ENCODE measurements at places on chromosomes 4 and X. TPM values are rescaled to one million over a fixed set of nuclear protein-coding genes. Genes with fewer than 3 reads are reported as not detected.

The TSPAN7 gene
- not detected for total RNA-seq

DNA sequence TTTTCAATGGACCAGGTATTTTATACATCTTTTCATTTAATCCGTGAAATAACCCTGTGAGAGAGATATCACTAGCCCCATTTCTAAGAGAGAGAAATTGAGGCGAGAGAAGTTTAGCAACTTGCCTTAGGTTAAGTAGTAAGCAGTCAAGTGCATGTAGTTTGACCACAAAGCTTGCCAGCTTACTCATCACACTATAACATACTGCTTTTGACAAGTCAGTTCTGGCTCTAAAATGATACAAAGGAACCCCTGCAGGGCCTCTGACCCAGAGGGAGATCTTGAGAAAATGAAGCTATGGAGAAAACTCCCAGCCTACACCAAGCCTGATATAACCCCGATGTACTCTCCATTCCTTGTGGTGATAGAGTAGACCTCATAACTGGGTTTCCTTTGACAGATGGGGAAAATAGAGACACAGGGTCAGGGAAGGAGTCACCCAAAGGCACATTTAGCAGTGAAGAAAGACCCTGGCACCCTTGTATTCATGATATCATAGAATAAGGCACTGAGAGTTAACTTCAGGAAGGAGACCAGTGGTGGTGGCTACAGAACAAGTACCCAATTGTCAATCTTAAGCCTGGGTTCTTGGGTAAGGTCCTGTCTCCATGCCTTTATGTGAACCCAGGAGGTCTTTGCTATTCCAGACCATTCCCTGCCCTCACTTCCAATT is 60.2 kb upstream of the MSN start:
- DNase-seq: no peak

The PRSS12 gene
- total RNA-seq: not detected

The ZCCHC12 gene
- 0.17 TPM for total RNA-seq

GRCh38 chrX:115362334-115363095 is 73.0 kb downstream of the LUZP4 start:
- no peak for DNase-seq

The SULT1E1 gene
- not detected for total RNA-seq

The MAGEA2B gene
- not detected for total RNA-seq

DNA sequence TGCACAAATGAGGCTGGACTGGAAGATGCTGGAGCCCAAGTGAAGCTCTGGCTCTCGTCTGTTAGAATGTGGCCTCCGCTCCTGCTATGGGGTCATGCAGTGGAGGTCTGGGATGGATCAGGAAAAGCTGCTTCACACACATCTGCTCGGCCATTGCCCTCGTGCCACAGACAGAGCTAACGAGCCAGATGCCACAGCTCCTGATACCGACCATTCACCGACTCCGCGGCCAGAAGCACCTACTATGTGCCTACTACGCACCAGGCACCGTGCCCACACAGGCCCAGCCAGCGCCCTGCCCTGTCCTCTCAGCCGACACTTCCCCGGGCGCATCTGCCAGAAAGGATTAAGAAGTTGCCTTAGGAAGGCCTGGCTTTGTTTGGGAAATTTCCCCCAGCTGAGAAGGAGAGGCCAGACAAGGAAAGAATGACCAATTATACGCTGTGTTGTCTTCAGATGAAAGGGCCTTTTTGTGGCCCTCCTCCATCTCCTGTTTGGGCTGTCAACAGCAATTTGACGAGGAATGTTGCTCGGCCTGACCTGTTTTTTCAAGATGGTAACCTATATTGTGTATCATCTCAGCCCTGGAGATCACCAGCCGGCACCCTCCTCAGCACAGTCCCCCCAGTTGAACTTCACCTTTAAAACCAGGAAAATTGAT is 34.3 kb downstream of the HMX1 start:
- no peak for DNase-seq

DNA sequence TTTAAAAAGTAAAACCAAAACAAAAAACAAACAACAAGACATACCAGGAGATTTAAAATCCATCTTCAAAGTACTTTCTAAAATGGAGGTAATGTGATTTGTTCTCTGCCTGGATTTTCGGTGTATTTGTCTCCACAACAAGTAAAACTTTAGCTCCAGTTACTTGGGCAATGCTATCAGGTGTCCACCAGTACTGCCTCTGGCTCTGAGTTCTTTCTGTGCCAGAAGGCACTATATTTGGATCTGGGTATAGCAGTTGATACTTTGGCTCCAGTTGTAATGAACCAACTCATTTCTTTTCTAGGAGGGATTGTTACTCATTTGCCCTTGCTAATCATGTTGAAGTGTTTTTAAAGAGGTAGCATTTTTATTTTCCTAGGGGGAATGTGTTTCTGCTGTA is 9.5 kb upstream of the PDLIM5 start:
- no peak for DNase-seq

- DNase-seq: no peak
These were observed 129.0 kb upstream of the FAM47B start for GRCh38 chrX:34813618-34814017.

- DNase-seq: no peak
These were observed 2387.6 kb downstream of the PCDH7 start for GRCh38 chr4:33107814-33108213.

GRCh38 chr4:5447755-5448154 is 260.6 kb downstream of the EVC2 start:
- no peak for DNase-seq

The CT45A2 gene
- total RNA-seq: not detected

DNA sequence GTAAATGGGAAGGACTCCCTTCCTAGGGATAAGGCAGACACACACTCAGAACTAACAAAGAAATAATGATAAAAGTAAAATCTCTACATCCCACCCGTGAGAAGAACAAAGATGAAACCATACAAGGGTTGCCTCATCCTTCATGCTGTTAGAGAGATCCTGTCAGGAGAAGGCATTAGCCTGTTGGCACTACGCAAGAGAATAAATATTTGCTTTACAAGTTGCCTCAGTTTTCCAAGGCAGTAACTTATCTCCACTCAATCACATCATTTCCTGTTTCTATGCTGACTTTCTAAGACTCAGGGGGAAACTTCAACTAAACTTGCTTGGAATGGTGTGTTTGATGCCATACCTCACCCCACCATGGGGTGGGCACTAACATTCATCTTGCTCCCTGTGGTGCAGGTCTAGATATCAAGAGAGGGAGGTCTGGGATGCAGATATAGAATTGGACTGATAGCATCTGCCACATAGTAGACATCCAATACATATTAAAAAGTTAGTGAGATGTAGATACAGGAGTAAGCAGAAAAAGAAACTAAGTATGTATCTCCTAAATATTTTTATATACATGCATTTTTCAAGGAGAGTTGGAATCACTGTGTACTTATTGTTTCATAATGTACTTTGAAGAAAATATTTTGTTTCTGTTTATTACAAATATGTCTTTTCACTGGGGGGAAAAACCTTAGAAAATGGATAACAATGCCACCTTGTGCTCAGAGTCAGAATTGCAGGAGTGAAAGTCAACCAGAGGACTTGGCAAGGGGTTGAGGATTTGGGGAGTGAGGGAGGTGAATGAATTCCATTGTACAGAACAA is 57.2 kb upstream of the BEX4 start:
- no peak for DNase-seq

DNA sequence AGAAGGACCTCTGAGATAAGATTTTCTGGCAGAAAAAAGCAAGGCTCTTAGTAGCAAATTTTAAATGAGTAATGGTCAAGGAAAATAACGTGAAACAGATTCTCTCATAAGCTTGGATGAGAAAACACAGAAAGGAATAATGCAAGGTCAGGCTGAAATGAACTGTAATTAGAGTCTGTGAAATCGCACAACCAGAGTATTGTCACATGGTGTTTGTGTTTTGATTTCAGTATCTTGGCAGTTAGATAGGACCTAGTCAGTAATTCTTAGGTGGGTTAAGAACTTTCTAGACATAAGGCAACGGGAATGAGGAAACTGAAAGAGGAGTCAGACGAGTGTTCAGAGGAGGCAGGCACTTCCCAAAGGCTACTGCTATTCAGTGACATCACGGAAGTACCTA is 34.6 kb downstream of the LIMCH1 start:
- no peak for DNase-seq

DNA sequence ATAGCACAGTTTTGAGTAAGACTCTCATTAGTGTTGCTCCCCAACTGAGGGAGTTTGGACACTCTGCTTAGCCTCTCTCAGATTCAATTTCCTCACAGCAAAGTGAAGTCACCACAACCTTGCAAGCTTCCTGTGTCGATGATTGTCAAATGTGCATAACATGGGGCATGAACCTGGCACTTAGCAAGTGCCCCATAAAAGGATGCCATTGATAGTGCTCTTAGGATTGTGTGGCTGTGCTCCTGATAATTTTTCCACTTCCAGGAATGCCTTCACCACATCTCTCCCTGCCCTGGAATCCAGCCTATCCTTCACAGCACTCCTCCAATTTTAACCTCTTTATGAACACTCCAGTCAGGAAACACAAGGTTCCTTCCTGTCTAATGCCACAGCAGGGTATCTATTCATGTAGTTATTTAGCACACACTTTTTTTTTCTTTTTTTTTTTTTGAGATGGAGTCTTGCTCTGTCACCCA is 309.4 kb downstream of the PPP3CA start:
- peak; percentile 68 for DNase-seq

DNA sequence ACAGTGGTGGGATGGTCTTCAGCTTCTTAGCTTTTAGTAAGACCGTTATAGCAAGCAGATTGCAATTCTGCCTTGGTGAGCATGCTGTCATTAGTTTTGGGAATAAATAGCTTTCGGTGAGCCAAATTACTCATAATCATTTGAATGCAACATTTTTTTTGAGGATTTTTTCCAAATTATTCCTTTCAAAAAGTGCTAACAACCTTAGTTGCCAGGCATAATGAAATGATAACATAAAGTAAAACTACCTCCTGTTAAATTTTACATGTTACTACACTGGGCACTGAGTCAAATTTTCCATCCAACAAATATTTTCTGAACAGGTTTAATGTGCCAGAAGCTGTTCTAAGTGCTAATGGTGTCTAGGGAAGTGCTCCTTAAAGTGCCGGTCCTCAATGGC is 15.8 kb upstream of the NPFFR2 start:
- no peak for DNase-seq
